Fibroblast of lung (primary cell): ENCODE measurements at places on chromosomes 7 and 10. TPM values are rescaled to one million over a fixed set of nuclear protein-coding genes. Genes with fewer than 3 reads are reported as not detected.

The TEX47 gene
- total RNA-seq: not detected in 2 replicates

The MMD2 gene
- not detected in 2 replicates for total RNA-seq

DNA sequence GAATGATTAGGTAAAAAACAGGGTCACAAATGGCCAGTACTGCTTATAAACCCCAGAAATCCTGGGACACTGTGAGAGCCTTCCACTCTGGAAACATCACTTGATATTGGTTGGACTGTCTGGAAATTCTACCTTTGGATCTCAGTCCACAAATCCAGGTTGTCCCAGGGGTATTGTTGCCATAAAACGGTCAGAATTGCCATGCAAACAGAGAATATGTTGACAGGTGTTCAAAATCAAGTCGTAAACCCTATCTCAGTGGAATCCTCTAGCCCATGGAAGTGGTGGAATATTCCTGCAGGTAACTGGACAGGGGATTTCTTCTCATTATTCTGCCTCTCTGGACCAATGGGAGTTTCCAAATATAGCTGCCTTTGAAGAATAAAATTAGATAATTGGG lies 31.2 kb upstream of the KCTD7 start:
- H3K36me3 ChIP-seq: no peaks in the 10 kb centered on the region
- no peak overlapping the region for H3K27ac ChIP-seq
- no peak overlapping the region for H3K4me3 ChIP-seq
- no peak for DNase-seq
- peaks cover 4% of the 10 kb centered on the region for H3K4me1 ChIP-seq

DNA sequence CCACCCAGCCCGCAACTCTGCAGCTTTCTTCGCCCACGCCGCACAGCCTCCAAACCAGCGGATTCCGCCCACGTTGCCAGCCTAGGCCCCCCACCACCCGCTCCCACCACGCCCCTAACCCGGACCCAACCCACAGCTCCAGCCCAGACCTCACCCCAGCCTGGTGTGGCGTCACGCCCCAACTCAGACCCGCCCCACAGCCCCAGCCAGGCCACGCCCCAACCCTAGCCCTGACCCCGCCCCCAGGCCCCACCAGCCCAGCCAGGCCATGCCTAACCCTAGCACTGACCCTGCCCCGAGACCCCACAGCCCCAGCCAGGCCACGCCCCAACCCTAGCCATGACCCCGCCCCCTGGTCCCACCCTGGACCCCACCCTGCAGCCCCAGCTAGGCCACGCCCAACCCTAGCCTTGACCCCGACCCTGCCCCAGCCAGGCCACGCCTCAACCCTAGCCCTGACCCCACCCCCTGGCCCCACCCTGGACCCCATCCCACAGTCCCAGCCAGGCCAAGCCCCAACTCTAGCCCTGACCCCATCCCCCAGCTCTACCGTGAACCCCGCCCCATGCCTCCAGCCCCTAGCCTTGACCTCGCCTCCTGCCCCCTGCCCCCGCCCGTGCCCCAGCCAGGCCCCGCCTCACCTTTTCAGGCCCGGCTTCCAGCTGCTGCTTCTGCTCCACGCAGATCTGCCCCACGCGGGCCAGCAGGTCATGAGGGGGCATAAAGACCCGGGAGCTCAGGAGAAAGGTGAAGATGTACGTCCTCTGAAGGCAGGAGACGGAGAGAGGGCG lies 64.0 kb downstream of the RASGEF1A start:
- H3K27ac ChIP-seq: no peak overlapping the region
- no peaks in the 10 kb centered on the region for H3K36me3 ChIP-seq
- H3K27me3 ChIP-seq: no peaks in the 10 kb centered on the region
- H3K4me3 ChIP-seq: no peak overlapping the region
- no peak for DNase-seq

GRCh38 chr7:151648429-151648828 lies 128.7 kb upstream of the RHEB start:
- H3K27me3 ChIP-seq: no peaks in the 10 kb centered on the region
- no peaks in the 10 kb centered on the region for H3K36me3 ChIP-seq
- DNase-seq: no peak

The ZNF736 gene
- total RNA-seq: 5.9 and 10.2 TPM in 2 replicates

GRCh38 chr10:118583611-118584010 lies 11.8 kb downstream of the PRLHR start:
- H3K4me1 ChIP-seq: no peaks in the 10 kb centered on the region
- H3K36me3 ChIP-seq: no peaks in the 10 kb centered on the region
- no peak overlapping the region for H3K27ac ChIP-seq
- no peaks in the 10 kb centered on the region for H3K27me3 ChIP-seq
- DNase-seq: no peak

- H3K4me3 ChIP-seq: no peak overlapping the region
- H3K36me3 ChIP-seq: no peaks in the 10 kb centered on the region
- no peaks in the 10 kb centered on the region for H3K27me3 ChIP-seq
- no peak overlapping the region for H3K27ac ChIP-seq
- H3K4me1 ChIP-seq: no peaks in the 10 kb centered on the region
- peak; percentile 85 for DNase-seq
Observed at GRCh38 chr7:73941836-73942551, 81.0 kb downstream of the TMEM270 start.

GRCh38 chr10:110481919-110482318 lies 15.8 kb upstream of the DUSP5 start:
- H3K27ac ChIP-seq: no peak overlapping the region
- peak; percentile 40 for DNase-seq
- H3K27me3 ChIP-seq: no peaks in the 10 kb centered on the region
- peaks cover 2% of the 10 kb centered on the region for H3K4me1 ChIP-seq
- no peaks in the 10 kb centered on the region for H3K36me3 ChIP-seq

GRCh38 chr7:151711435-151711872 lies 165.5 kb downstream of the PRKAG2 start:
- H3K27me3 ChIP-seq: no peaks in the 10 kb centered on the region
- H3K36me3 ChIP-seq: no peaks in the 10 kb centered on the region
- H3K27ac ChIP-seq: no peak overlapping the region
- no peak for DNase-seq
- H3K4me1 ChIP-seq: no peaks in the 10 kb centered on the region

The TMEM130 gene
- 0.26 and 0.66 TPM in 2 replicates for total RNA-seq

DNA sequence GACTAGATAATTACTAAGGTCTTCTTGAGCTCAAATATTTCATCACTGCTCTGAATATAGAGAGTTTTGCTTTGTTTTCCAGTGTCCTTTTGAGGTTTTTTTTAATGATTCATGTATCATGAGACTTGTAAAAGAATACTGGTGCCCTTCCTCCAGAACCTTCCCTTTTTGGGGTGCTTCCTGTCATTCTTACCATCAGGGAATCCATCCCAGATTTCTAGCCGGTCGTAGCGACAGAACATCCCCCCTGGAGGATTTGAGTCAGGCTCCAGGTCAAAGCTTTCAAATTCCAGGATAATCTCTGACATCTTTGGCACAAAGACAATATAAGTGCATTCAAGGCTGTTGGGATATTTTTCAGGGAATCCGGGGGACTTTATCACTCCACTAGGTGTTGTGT lies 71.0 kb downstream of the NRP1 start:
- H3K4me1 ChIP-seq: peaks cover 29% of the 10 kb centered on the region
- DNase-seq: peak; percentile 79
- peaks cover 9% of the 10 kb centered on the region for H3K36me3 ChIP-seq

The RNF32 gene
- total RNA-seq: 2.6 and 2.8 TPM in 2 replicates

- H3K27me3 ChIP-seq: no peaks in the 10 kb centered on the region
- H3K4me3 ChIP-seq: no peak overlapping the region
- H3K36me3 ChIP-seq: no peaks in the 10 kb centered on the region
- no peak overlapping the region for H3K27ac ChIP-seq
- peaks cover 12% of the 10 kb centered on the region for H3K4me1 ChIP-seq
Observed at GRCh38 chr7:129947049-129947448, 5.7 kb downstream of the UBE2H start.

GRCh38 chr7:77579797-77580196 lies 42.7 kb downstream of the PTPN12 start:
- peaks cover 2% of the 10 kb centered on the region for H3K36me3 ChIP-seq
- no peaks in the 10 kb centered on the region for H3K27me3 ChIP-seq
- peaks cover 3% of the 10 kb centered on the region for H3K4me1 ChIP-seq

DNA sequence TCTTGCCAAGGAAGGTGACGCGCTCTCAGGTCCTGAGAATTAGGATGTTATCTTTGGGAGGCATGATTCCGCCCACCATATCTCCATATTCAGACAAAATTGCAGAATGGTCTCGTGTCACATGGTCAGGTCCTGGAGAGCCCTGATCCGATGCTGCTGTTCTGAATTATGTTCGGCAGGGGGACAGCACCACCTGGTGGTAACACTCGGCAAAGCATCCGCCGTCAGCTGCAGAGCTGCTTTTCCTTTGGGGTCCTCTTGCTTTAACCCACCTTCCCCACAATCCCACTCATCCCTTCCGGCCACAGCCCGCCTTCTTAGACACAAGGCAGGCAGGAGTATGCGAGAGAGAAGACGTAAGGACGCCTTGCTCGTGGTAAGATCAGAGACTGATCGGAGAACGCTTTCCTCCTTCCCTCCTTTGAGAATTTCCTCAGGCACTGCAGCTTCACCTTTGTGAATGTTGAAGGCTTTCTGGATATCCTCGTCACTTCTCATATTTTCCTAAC lies 327.8 kb upstream of the C7orf33 start:
- H3K4me3 ChIP-seq: no peak overlapping the region
- no peaks in the 10 kb centered on the region for H3K4me1 ChIP-seq
- H3K27me3 ChIP-seq: no peaks in the 10 kb centered on the region
- DNase-seq: peak; percentile 48
- no peak overlapping the region for H3K27ac ChIP-seq

DNA sequence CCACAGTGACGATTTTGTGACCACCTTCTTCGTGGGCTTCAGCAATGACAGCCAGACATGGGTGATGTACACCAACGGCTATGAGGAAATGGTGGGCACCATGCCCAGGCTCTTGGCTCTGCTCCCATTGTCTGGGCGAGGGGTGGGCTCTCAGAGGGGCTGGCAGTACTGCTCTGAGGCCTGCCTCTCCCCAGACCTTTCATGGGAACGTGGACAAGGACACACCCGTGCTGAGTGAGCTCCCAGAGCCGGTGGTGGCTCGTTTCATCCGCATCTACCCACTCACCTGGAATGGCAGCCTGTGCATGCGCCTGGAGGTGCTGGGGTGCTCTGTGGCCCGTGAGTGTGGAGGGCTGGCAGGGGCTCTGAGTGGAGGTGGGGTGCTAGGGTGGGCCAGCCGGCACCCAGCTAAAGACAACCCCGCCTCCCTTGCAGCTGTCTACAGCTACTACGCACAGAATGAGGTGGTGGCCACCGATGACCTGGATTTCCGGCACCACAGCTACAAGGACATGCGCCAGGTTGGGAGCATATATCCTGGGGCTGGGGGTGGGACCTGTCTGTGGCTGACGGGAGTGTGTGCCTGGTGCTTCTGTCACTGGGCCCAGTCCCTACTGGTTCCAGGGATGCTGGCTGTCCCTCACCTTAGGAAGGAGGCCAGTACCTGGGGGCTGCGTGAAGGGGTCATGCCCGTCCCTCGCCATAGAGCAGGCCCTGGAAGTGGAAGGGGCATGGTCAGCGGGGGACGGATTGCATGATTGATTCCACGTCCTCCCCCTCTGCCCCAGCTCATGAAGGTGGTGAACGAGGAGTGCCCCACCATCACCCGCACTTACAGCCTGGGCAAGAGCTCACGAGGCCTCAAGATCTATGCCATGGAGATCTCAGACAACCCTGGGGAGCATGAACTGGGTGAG lies 6.8 kb downstream of the AEBP1 start:
- no peak overlapping the region for H3K4me3 ChIP-seq
- peaks cover 30% of the 10 kb centered on the region for H3K36me3 ChIP-seq
- peaks cover 3% of the 10 kb centered on the region for H3K4me1 ChIP-seq
- no peak overlapping the region for H3K27ac ChIP-seq

The NPTX2 gene
- under 0.01 and 0.26 TPM in 2 replicates for total RNA-seq

The AKR1C8 gene
- total RNA-seq: not detected in 2 replicates

- H3K4me3 ChIP-seq: no peak overlapping the region
- H3K4me1 ChIP-seq: no peaks in the 10 kb centered on the region
- no peak overlapping the region for H3K27ac ChIP-seq
- no peaks in the 10 kb centered on the region for H3K36me3 ChIP-seq
- DNase-seq: no peak
Observed at GRCh38 chr10:753530-753929, 64.1 kb upstream of the DIP2C start.

GRCh38 chr7:107962817-107963216 lies 40.1 kb downstream of the LAMB1 start:
- DNase-seq: no peak
- H3K27me3 ChIP-seq: no peaks in the 10 kb centered on the region
- H3K36me3 ChIP-seq: peaks cover 43% of the 10 kb centered on the region
- no peak overlapping the region for H3K27ac ChIP-seq
- peaks cover 21% of the 10 kb centered on the region for H3K4me1 ChIP-seq

The ASNS gene
- 72.7 and 116 TPM in 2 replicates for total RNA-seq

The ACTR3C gene
- total RNA-seq: 0.50 and 2.6 TPM in 2 replicates

DNA sequence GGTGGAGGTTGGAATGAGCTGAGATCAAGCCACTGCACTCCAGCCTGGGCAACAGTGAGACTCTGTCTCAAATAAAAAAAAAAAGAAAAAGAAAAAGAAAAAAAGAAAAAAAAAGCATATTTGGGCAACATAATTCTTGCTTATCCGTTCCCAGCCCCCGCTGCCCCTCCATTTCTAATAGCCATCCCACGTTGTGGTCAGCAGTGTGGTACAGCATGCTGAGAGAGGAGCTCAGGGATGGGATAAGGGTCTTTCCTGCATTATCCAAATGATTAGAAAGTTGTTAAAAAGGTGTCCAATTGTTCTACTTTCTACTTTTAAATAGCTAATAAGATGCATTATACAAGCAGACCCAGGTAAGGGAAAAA lies 104.9 kb upstream of the ZNF92 start:
- no peaks in the 10 kb centered on the region for H3K4me1 ChIP-seq
- no peak overlapping the region for H3K27ac ChIP-seq
- no peak for DNase-seq
- H3K4me3 ChIP-seq: no peak overlapping the region
- peaks cover 8% of the 10 kb centered on the region for H3K27me3 ChIP-seq
- no peaks in the 10 kb centered on the region for H3K36me3 ChIP-seq

GRCh38 chr7:138892006-138892630 lies 89.1 kb downstream of the KIAA1549 start:
- H3K4me3 ChIP-seq: no peak overlapping the region
- H3K27ac ChIP-seq: no peak overlapping the region
- no peak for DNase-seq
- no peaks in the 10 kb centered on the region for H3K36me3 ChIP-seq
- no peaks in the 10 kb centered on the region for H3K4me1 ChIP-seq
- H3K27me3 ChIP-seq: no peaks in the 10 kb centered on the region

DNA sequence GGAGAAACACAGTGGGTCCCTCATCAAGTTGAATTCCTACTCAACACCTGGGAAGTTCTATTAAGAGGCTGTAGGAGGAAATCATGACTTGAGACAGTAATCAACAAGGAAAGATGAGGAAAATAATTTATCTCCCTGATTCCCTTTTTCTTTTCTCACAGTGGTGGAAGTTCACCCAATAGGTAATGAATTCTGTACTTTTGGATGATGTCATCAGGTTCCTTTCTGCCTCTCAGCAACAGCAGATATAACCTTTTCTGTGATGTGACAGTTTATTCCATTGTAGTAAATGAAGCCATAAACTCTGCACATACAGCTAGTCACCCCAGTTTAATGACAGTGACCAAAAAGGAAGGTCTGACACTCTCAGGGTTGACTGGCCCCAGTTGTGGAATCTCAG lies 1265.0 kb downstream of the NXPH1 start:
- no peaks in the 10 kb centered on the region for H3K36me3 ChIP-seq
- no peak overlapping the region for H3K27ac ChIP-seq
- no peak overlapping the region for H3K4me3 ChIP-seq
- no peaks in the 10 kb centered on the region for H3K4me1 ChIP-seq

GRCh38 chr7:44489955-44490350 lies 505 bp downstream of the NUDCD3 start:
- DNase-seq: peak; percentile 39
- H3K27ac ChIP-seq: peak overlapping the region; percentile 90
- no peaks in the 10 kb centered on the region for H3K4me1 ChIP-seq
- no peaks in the 10 kb centered on the region for H3K27me3 ChIP-seq
- peak overlapping the region; percentile 78 for H3K4me3 ChIP-seq

The PYROXD2 gene
- total RNA-seq: 12.8 and 16.0 TPM in 2 replicates

The SNX10 gene
- under 0.01 and 0.26 TPM in 2 replicates for total RNA-seq

The ADAM22 gene
- total RNA-seq: 0.51 and 0.66 TPM in 2 replicates

The GPR158 gene
- total RNA-seq: under 0.01 and 0.33 TPM in 2 replicates
